ENCODE measurements at places on chromosomes 16 and 17.

DNA sequence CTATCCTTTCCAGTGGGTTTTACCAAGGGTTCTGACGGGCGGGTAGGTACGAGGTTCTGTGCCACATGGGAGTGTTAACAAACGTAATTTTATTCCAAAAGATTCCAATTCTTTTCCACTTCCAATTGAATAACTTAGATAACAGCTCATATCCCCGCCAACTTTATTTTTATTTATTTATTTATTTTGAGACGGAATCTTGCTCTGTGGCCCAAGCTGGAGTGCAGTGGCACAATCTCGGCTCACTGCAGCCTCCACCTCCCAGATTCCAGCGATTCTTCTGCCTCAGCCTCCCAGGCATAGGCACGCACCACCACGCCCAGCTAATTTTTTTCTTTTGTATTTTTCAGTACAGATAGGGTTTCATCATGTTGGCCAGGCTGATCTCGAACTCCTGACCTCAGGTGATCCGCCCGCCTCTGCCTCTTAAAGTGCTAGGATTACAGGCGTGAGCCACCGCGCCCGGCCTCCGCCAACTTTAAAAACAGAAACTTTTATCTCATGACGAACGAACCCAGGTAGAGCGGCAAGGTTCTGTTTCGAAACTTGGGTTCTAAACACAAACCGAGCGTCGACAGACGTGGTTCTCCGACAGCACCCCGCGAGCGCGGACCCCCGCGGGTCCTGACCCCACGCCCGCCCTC, 613 bp downstream of the ECI1 start:
- peak; percentile 72 for DNase-seq

- peak; percentile 82 for DNase-seq
Observed at GRCh38 chr16:29745121-29745852, 503 bp downstream of the C16orf54 start.

DNA sequence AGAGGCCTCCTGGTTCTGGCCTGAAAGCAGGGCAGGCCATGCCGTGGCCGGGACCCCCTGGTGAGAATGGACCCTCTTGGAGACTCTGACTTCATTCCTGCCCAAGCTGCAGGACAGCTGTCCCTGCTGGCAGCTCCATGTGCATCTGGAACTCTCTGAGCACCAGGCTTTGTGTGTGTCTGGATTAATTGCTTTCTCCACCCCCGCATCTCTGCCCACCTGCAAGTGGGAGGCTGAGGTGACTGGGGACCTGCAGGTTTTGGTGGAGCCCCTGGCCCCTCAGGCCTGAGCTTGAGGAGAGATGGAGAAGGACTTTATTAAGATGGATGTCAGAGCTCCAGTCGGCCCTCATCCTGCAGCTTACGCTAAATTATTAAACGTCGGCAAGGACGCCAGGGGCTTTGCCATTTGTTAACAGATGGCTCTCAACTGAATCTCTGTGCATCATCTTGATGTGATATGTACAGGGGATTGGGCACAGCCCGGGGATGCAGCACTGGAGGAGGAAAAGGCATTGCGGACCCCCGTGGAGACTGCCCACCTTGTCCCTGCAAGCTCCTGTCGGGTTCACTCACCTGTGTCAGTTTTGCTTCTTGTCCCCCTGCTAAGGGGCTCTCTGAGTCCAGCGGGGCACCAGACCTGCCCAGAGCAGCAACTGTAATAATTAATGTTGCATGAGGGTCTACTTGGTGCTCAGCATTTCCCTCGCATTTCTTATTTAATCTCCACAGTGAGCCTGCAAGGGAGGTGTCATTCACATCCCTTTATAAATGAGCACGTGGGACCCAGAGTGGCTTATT, 154.1 kb upstream of the RPL38 start:
- DNase-seq: no peak

GRCh38 chr16:18783430-18784341, 6.4 kb downstream of the RPS15A start:
- DNase-seq: no peak

GRCh38 chr16:64773184-64773583, 348.7 kb downstream of the CDH11 start:
- no peak for DNase-seq

- DNase-seq: no peak
Observed at GRCh38 chr16:27199736-27200135, 3.6 kb upstream of the KDM8 start.

- no peak for DNase-seq
Observed at GRCh38 chr16:84237994-84238750, 1.6 kb downstream of the KCNG4 start.

All from activated CD8-positive, alpha-beta memory T cell treated with anti-CD3 and anti-CD28 coated beads, Interleukin-2, amount 50 U/mL, for 48 hours (primary cell).